Smooth muscle cell of bladder (primary cell): ENCODE measurements at places on chromosomes 2 and 18. TPM values are rescaled to one million over a fixed set of nuclear protein-coding genes. Genes with fewer than 3 reads are reported as not detected.

The SCN3A gene
- 1.00 and 3.1 TPM in 2 replicates for total RNA-seq

The GEN1 gene
- 3.0 and 3.1 TPM in 2 replicates for total RNA-seq

The NEUROD1 gene
- not detected in 2 replicates for total RNA-seq

The LYPD1 gene
- total RNA-seq: 2.4 and 3.9 TPM in 2 replicates

The ANTXR1 gene
- 262 and 309 TPM in 2 replicates for total RNA-seq

The AQP4 gene
- not detected in 2 replicates for total RNA-seq

The LIMS4 gene
- 1.1 TPM in 2 replicates for total RNA-seq

The PTPRM gene
- 71.8 and 72.0 TPM in 2 replicates for total RNA-seq

The IL1F10 gene
- not detected in 2 replicates for total RNA-seq

The SPEG gene
- 3.7 and 9.8 TPM in 2 replicates for total RNA-seq

The LNPK gene
- total RNA-seq: 20.1 and 28.8 TPM in 2 replicates

The MEP1B gene
- total RNA-seq: not detected in 2 replicates

The INHBB gene
- under 0.01 and 0.09 TPM in 2 replicates for total RNA-seq

The MPP4 gene
- 0.65 and 1.1 TPM in 2 replicates for total RNA-seq

The CFC1 gene
- not detected in 2 replicates for total RNA-seq

The NRP2 gene
- 65.8 and 155 TPM in 2 replicates for total RNA-seq

The RHBDD1 gene
- total RNA-seq: 22.8 and 40.1 TPM in 2 replicates

The RAB31 gene
- 51.2 and 58.7 TPM in 2 replicates for total RNA-seq

The ANKRD29 gene
- total RNA-seq: 6.5 and 7.3 TPM in 2 replicates

The TRABD2A gene
- total RNA-seq: 4.7 and 6.4 TPM in 2 replicates

The FBXO36 gene
- 2.3 and 3.8 TPM in 2 replicates for total RNA-seq

The HTR2B gene
- total RNA-seq: 6.0 and 10.8 TPM in 2 replicates

The HNMT gene
- 84.5 and 172 TPM in 2 replicates for total RNA-seq

The OTOS gene
- not detected in 2 replicates for total RNA-seq

The EFR3B gene
- 0.71 and 1.4 TPM in 2 replicates for total RNA-seq

The TPO gene
- not detected in 2 replicates for total RNA-seq

The BIN1 gene
- 140 TPM in 2 replicates for total RNA-seq

The SCN7A gene
- 0.09 and 0.14 TPM in 2 replicates for total RNA-seq

The DCC gene
- not detected in 2 replicates for total RNA-seq

The RAX gene
- not detected in 2 replicates for total RNA-seq

The CD207 gene
- not detected in 2 replicates for total RNA-seq
